ENCODE measurements at places on chromosomes 16 and 17. TPM values are rescaled to one million over a fixed set of nuclear protein-coding genes. Genes with fewer than 3 reads are reported as not detected.

The SOX9 gene
- 2.1 TPM for total RNA-seq

The RGS11 gene
- total RNA-seq = 1.2 TPM

DNA sequence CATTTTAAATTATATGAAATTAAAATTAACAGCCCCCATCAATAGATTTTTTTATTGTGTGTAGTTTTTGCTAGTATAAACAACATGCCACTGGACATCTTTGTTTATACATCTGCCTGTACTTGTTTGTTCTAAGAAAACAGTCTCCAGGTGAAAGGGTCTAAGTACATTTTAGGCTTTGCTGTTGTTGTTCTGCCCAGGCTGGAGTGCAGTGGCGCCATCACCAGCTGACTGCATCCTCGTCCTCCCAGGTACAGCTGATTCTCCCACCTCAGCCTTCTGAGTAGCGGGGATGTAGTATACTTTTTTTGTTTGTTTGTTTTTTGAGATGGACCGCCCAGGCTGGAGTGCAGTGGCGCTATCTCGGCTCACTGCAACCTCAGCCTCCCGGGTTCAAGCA is 25.5 kb downstream of the C17orf58 start:
- DNase-seq = no peak

GRCh38 chr17:77560381-77560780 is 398.1 kb upstream of the TNRC6C start:
- no peak for DNase-seq

- no peak for DNase-seq
Measured at GRCh38 chr16:27980076-27980775, 83.3 kb downstream of the GSG1L start.

DNA sequence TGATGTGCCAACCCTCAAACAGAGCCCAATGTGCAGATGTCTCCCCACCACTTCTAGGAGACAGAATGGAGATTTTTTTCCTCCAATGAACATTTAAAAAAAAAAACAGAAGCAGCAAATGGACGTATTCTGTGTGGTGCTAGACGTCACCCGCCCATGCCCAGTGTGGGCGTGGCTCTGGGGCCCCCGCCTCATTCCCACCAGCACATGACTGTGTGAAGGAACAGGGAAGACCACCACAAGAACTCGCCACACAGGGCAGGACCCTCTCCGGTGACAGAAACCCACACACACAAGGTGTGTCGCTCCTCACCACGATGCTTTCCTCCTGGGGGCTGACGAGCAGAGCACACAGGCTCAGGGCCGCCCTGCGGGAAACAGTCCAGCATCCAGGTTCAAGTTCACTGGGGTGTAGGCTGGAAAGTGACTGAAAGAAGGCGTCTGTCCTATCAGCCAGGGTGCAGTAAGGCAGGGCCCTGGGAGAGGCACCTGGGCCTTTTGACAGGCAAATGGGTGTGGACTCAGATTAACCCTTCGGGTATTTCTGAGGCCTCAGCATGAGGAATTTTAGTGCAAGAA is 53.5 kb downstream of the KLHDC4 start:
- DNase-seq = no peak
